ENCODE measurements at places on chromosomes 11 and 22.

DNA sequence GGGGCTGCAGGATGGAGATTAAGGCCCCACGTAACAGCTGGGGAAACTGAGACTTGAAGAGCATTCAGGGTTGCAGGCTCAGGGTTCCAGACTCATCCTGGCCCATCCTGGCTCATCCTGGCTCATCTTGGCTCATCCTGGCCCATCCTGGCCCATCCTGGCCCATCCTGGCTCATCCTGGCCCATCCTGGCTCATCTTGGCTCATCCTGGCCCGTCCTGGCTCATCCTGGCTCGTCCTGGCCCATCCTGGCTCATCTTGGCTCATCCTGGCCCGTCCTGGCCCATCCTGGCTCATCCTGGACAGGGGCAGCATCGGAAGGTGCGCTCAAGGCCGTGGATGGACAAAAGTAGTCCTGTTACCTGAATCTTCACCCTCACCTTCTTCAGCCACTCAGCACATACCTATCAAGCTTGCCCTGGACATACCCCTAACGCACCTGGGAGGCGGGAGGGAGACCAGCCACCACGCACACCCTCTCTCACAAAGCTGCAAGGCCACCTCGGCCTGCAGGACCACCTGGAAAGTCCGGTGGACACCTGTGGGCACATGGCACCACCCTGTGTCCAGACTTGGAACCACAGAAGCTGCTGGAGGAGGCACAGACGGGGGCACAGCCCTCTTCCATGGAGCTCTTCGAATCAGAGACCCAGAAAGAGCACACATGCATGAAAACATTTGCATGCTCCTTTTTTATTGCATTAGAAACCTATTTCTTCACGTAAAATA lies 20.3 kb upstream of the NLRP6 start:
- DNase-seq = no peak

DNA sequence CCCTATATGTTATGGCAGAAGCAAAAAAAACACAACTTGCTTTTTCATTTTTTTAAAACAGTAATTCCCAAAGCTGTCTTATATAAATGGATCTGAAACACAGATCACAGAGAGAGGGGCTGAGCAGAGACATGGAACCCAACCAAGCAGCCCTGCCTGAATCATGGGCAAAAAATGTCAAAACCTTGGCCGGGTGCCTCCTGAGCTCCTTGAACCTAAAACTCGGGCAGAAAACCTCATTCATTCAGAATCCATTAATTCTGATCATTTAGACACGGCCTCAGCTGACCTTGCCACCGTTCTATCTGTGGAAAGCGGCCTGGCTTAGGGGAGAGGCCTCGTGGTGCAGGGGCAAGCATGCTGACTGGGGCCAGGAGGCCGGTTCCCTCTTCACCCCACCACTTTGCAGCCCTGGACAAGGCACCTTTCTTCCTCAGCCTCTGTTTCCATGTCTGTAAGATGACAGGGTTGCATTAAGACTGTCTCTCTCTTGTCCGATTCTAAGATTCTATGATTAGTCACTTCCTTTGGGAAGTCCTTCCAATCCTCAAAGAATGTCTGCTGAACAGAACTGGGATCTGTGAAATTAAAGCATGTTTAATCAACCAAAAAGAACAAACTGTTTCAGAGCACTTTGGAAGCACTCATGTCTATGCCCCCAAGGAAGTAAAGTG lies 26.0 kb downstream of the TENM4 start:
- no peak for DNase-seq

- DNase-seq = no peak
These were observed 17.7 kb upstream of the GRK3 start for GRCh38 chr22:25546751-25547150.

GRCh38 chr22:42962295-42963230 lies 52.4 kb downstream of the PACSIN2 start:
- no peak for DNase-seq

DNA sequence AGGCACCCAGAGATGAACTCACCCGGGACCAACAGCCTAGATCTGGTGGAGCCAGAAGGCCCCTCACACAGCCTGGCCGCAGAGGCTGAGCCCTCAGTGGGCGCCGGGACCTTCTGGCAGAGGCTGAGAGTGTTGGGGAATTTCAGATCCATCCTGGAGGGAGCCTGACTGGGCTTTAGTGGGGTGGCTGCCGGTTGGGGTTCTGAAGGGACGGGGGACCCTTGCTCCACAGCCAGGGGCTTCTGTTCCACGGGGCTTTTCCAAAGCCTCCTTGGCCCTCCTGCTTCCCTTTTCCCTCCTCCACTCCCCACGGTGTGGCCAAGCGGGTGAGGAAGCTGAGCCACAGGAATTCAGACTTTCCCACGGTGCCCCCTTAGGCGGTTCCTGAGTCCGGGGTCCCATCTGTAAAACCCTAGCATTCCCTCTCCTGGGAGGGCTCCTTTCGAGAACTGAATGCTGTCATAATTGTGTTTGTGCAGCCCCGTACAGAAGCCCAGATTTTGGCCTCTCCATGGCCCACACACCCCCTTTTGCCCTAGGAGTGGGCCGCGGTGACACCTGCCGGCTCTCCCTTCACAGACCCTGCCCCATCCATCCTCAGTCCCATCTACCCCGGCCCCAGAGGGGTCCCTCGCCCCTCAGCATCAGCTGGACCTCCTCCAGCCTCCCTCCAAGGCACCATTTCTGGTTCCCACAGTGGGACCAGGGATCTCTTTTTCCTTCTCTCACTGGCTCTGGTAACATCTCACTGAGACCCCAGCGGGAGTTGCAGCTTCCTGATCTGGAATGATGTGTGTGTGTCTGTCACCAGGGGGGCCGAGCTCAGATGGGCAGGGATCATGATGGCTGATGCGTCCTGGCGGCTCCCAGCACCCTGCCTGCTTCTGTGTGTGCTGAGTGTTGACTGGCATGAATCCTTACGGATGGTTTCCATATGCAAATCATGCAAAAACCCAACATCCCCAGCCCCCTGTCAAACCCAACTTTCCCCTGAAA lies 1048.4 kb downstream of the TBC1D22A start:
- DNase-seq = no peak

DNA sequence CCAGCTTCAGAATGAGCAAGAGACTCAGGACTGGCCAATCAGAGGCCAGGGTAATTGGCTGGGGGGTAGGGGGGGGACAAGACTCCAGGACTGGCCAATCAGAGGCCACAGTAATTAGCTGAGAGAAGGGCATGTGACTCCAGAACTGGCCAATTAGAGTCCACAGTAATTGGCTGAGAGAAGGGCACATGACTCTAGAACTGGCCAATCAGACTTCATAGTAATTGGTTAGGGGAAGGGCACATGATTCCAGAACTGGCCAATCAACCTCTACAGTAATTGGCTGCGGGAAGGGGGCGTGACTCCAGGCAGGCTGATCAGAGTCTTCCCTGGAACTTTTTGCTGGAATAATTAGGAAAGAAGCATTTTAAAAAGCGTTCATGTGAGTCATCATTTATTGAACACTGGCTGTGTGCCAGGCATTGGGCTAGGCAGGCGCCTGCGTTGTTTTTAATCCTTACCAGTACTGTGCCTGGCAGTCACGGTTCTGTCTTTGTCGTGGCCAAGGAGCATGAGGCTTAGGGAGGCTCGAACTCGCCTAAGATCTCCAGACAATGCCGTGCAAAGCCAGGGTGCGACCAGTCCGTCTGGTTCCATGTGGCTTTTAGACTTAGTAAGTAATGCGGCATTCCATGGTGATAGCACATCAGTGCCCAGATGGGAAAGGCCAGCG lies 508.1 kb downstream of the TBC1D22A start:
- no peak for DNase-seq

DNA sequence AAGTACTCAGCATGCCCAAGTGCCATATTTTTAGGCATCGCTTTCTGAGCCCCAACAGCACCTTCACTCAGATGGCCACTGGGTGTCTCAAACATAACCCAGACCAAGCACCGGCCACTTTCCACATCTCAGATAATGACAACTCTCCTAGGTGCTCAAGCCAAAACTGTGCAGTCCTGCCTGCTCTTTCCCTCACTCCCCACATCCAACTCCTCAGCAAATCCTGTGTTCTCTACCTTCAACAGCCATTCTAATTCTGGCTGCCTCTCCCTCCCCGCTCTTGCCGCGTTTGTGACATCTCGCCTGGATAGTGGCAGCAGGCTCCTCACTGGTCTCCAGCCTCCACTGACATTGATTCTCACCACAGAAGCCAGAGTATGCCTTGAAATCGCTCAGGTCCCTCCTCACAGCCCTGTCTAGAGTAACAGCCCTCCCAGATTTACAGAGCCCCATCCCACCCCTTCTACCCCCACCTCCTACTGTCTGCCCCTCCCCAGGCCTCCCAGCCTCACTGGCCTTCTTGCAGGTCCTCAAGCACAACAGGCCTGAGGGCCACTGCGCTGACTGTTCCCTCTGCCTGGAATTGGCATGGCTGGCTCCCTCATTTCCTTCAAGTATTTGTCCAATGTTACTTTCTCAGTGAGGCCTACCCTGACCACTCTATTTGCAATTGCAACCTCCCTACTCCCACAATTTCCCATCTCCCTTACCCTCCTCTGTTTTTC lies 1.3 kb upstream of the PHETA2 start:
- no peak for DNase-seq

GRCh38 chr22:29604076-29604360 lies 585 bp downstream of the NF2 start:
- no peak for DNase-seq

DNA sequence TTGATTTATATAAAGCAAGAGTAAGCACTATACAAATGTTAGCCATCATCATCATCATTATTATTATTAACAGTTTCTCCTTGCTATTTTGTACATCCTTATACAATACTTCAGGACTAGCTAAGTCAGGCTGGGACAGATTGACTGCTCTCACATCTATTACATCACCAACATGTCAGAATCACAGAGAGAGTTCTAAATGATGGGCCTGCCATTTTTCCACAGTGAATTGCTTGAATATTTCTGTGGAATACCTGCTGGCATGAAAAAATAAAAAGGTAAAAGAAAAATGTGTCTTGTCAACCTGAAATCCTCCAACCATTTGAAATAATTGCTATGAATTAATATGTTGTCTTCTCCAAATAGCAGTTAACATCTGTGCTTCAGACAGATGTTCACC lies 1311.3 kb downstream of the FAM181B start:
- DNase-seq = no peak

GRCh38 chr11:67118181-67118766 lies 789 bp upstream of the KDM2A start:
- no peak for DNase-seq

DNA sequence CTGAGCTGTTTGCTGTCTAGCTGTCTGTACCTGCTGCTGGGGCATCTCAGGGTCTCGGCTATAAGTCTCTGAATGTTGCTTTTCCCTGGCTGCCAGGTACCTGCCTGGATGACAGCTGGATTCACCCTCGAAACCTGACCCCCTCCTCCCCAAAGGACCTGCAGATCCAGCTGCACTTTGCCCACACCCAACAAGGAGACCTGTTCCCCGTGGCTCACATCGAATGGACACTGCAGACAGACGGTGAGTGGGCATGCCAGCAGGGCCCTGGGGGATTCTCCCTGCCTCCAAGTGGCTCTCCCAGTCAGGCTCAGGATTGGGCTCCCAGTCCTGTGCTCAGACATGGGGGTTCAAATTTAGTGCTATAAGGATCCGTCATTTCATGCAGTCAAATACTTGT lies 12.9 kb downstream of the IL17RA start:
- no peak for DNase-seq

DNA sequence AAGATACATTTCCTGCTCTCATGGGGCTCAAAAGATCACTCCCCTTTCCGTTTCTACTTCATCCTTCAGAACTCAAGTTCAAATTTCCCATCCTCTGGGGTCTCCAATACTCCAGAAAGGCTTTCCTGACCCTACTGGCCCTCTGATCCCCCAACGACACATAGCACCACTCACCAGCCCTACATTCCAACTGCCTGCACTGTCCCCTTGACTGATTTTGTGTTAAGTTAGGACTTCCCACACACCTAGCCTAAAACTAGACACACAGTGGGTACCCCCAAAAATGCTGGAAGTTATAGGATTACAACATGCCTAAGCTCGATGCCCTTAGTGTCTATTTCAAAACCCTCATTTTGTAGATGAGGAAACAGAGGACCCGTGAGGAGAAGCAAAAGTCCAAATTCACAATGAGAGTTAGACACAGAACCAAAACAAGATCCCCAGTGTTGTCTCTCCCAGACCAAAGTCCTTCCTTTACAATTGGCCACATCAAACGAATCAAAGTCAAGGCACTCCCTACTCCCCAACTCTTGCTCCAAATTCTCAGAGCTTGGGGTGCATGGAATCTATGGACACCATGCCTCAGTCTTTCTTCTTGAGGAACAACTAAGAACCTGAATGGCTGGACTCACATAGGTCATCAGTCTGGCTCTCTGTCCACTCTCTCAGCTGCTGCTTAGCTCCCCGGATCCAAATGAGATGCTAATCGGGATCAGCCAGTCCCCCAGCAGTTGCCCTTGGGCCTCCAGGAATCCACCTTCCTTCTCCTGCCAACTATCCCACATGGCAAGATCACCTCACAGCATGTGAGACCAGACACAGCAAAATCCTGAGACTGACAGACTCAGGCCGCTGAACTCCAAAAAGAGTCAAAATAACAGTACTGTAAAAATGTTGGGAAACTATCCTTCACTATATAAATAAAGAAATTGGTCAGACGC lies 1.7 kb downstream of the CLPB start:
- no peak for DNase-seq

DNA sequence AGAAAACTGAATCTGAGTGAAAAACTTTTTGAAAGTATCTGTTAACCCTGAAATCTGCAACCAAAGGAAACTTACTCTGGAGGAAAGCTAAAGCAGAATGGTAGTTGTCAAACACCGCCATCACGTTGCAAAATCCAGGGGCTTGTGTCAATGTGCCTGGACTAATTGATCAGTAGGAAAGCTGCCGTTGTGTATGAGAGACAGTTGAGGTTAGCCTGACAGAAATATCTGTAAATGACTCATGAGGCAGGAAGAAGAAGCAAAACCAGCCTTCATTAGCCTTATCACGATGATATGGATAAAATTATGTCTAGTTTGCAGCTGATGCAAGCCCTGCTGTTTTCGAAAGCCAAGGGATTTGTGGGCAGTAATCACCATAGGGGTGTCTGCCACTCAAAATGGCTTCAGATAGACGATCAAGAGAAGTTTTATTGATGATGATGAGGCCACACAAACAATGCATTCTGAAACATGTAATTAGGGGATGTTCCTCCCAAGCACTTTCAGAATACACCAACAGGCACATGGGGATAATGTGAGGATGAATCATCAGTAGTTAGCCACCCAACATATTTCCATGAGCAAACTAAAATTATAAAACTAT lies 8.9 kb downstream of the SCGB1A1 start:
- DNase-seq = no peak

- no peak for DNase-seq
These were observed 17.4 kb downstream of the LMO2 start for GRCh38 chr11:33874433-33874832.

Measured in neural crest cell (in vitro differentiated cells).